ENCODE measurements at places on chromosomes 6 and 20.

GRCh38 chr6:145789443-145789842 is 25.2 kb downstream of the FBXO30 start:
- no peak overlapping the region for H3K4me3 ChIP-seq
- no peak for DNase-seq
- no peak overlapping the region for H3K27ac ChIP-seq
- no peaks in the 10 kb centered on the region for H3K4me1 ChIP-seq

- H3K36me3 ChIP-seq, result no peaks in the 10 kb centered on the region
- no peaks in the 10 kb centered on the region for H3K4me1 ChIP-seq
- DNase-seq, result no peak
- H3K27ac ChIP-seq, result no peak overlapping the region
- no peaks in the 10 kb centered on the region for H3K27me3 ChIP-seq
Observed at GRCh38 chr20:44117296-44118184, 69.4 kb downstream of the JPH2 start.

DNA sequence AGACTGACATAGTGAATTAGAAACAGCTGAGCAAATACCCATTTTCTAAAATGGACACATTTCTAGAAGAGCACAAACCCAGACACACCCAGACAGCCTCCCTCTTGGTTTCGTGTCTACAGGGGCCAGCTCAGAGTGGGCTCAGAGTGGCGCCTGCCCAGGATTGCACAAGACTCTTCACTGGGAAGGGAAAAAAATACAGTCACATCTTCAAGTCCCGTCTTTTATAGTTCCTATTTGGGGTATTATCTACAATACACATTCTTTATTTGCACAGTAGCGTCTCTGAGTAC is 246.1 kb upstream of the AFDN start:
- no peak overlapping the region for H3K27ac ChIP-seq
- no peak overlapping the region for H3K4me3 ChIP-seq
- no peaks in the 10 kb centered on the region for H3K27me3 ChIP-seq
- H3K4me1 ChIP-seq, result peaks cover 1% of the 10 kb centered on the region

- H3K27me3 ChIP-seq, result no peaks in the 10 kb centered on the region
- H3K4me3 ChIP-seq, result no peak overlapping the region
- no peak for DNase-seq
- no peak overlapping the region for H3K27ac ChIP-seq
- no peaks in the 10 kb centered on the region for H3K36me3 ChIP-seq
- H3K4me1 ChIP-seq, result peaks cover 2% of the 10 kb centered on the region
Observed at GRCh38 chr20:58344741-58345140, 35.2 kb downstream of the RAB22A start.

DNA sequence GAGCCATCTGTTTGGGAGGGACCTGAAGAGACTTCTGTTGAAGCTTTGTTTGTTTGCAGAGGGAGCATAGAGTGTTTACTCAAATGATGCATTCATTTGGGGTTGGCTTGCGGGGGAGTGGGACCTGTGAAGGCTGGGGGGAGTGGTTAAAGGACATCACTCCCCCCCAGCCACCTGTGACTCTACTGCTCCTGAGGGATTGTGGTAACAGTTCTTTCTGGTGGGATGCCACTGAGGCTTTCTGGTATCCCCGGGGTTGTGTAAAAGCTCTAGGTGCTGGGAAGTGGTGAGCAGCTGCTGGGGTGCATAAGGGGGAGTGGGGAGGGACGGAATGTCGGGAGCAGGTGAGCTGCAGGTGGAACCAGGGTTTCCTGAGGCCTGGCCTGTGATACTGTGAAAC is 239.2 kb upstream of the QKI start:
- no peak overlapping the region for H3K4me3 ChIP-seq
- H3K27ac ChIP-seq, result no peak overlapping the region
- no peaks in the 10 kb centered on the region for H3K36me3 ChIP-seq
- no peaks in the 10 kb centered on the region for H3K4me1 ChIP-seq

GRCh38 chr6:73377225-73377624 is 7.5 kb upstream of the OOEP start:
- DNase-seq, result no peak
- H3K27me3 ChIP-seq, result no peaks in the 10 kb centered on the region
- H3K36me3 ChIP-seq, result no peaks in the 10 kb centered on the region
- no peak overlapping the region for H3K27ac ChIP-seq

DNA sequence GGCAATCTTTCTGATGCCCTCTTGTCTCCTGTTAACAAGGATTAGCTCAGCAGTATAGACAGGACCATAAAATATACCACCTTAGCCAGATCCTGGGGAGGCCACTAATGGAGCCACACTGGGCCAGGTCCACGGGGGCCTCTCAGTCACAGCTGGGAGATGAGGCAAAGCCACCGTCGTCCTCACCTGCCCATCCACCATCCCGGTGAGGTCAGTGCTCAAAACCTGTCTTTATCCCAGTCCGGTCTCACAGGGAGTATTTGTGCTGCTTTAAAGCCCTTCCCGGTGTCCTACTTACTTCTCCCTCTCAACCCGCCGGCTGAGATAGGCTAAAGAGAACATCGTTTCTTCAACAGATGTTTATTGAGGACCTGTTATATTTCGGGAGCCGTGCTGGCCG is 104.3 kb downstream of the EDN3 start:
- H3K4me3 ChIP-seq, result no peak overlapping the region
- H3K4me1 ChIP-seq, result no peaks in the 10 kb centered on the region
- DNase-seq, result no peak
- no peaks in the 10 kb centered on the region for H3K27me3 ChIP-seq
- H3K27ac ChIP-seq, result no peak overlapping the region

GRCh38 chr6:131763749-131764148 is 44.1 kb upstream of the ENPP1 start:
- H3K27ac ChIP-seq, result no peak overlapping the region
- no peak overlapping the region for H3K4me3 ChIP-seq
- no peaks in the 10 kb centered on the region for H3K36me3 ChIP-seq
- no peak for DNase-seq
- H3K27me3 ChIP-seq, result no peaks in the 10 kb centered on the region
